ENCODE measurements at places on chromosomes 16 and 17. TPM values are rescaled to one million over a fixed set of nuclear protein-coding genes. Genes with fewer than 3 reads are reported as not detected.

GRCh38 chr16:81843243-81843582 lies 64.1 kb downstream of the PLCG2 start:
- no peak for DNase-seq

- DNase-seq: no peak
Observed at GRCh38 chr16:14020141-14020540, 51.0 kb upstream of the MRTFB start.

GRCh38 chr16:56617212-56618085 lies 8.1 kb upstream of the MT1E start:
- no peak for DNase-seq

- DNase-seq: no peak
Observed at GRCh38 chr16:600781-601180, 10.9 kb downstream of the RAB40C start.

DNA sequence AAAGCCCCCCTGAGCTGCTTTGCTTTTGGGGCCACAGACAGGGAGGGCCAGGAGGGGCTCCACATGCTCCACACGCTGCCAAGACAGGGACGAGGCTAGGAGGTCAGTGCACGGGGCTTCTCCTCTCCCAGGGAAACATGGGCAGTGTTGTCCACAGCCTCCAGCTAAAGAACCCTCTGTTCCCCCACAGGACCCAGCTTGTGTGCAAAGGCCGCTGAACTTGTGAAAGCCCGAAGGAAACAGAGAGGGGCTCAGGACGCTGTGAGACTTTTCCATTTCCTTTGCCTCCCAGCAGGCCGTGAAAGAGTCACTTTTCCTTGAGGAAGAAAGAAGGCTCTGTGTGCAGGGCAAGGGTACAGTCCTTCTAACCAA lies 9.7 kb downstream of the CDRT4 start:
- peak; percentile 32 for DNase-seq

GRCh38 chr17:65121368-65121767 lies 15.8 kb upstream of the RGS9 start:
- DNase-seq: no peak

The LGALS9B gene
- not detected for total RNA-seq

Measured in urinary bladder (tissue), 4 donors.